ENCODE measurements at places on chromosomes 1 and 21.

- no peak for DNase-seq
Measured at GRCh38 chr1:100767176-100767890, 47.8 kb downstream of the VCAM1 start.

DNA sequence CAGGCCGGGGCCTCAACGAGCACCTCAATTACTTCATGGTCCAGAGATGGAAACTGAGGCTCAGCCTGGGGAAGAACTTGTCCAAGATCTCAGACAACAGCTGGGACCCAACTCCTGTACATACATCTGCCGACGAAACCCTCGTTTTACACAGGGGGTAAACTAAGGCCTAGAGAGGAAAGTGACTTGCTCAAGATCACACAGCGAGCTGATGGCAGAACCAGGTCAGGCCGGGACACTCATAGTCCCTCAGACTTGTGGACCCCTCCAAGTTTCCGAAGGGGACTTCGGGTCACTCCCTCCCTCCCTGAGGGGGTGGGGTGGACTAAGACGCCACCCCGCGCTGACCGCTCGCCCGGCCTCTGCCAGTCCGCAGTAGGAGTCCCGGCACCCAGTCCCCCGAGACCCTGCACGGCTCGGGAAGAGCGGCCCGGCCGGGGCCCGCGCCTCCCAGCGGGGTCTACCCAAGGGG, 430 bp downstream of the WASF2 start:
- DNase-seq, result no peak

DNA sequence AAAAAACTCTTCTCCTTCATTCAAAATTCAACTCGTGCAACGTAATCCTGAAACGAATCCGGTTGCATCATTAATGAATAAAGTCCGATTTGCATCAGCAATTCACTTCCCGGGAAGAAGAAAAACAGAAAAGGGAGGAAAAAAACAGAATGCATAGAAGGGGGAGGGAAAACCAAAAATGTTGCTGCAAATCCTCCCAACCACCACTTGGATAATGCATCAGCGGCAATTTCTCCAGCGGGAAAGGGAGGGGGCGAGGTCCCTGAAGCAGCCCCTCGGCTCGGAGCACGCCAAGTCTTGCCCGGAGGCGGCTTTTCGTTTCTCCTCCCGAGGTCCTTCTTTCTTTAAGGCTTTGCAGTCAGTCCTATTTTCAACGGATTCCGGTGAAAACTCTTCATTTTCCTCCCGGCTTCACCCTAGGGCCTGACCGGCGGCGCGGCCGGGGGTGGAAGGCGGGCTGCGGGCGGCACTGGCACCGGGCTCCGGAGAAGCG, 723 bp downstream of the CDC42BPA start:
- DNase-seq, result peak; percentile 50

DNA sequence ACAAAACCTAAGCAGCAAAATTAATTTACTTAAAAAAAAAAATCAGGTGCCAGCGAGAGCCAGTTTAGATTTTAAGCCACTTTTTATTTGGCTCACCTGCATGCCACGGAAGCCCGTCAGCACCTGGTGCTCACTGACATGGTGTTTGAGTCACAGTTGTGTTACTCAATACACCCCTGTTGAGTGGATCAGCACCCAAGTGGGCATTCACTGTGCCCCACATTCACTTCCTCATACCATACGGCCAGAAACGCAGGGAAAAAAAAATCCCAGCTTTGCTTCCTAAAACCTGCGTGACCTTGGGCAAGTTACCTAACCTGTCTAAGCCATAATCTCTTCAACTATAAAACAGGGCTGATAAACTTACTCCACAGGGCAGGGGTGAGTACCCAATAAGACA, 42.8 kb upstream of the SIM2 start:
- no peak for DNase-seq

DNA sequence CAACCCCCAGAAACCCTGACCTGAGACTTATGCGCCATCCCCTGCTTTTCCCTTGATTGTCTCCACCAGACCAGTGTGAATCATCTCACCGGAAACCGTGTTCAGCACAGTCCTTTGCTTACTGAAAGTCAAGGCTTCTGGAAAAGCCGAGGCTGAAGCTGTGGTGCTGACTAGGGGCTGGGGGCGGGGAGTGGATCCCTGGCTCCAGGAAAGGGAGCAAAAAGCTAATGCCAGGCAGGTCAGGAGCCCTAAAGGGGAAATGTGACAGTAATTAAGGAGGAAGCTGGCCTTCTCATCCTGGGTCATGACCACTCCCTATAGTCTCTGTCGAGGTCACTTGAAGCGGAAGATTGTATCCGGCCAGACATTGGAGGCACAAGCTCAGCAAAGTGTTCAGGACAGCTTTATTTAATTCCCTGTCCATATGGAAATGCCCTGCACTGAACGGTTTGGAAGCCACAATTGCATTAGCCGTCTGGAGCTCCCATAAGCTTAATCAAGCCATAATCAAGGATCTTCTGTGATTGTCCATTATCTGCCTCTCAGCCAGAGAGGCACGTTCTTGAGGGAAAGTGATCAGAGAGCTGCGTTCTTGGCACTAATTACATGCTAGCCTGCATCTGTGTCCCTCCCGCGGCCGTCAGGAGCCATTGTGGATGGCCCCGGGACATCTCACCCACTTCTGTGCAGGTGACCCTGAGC, 403.6 kb downstream of the RRAGC start:
- DNase-seq, result no peak

DNA sequence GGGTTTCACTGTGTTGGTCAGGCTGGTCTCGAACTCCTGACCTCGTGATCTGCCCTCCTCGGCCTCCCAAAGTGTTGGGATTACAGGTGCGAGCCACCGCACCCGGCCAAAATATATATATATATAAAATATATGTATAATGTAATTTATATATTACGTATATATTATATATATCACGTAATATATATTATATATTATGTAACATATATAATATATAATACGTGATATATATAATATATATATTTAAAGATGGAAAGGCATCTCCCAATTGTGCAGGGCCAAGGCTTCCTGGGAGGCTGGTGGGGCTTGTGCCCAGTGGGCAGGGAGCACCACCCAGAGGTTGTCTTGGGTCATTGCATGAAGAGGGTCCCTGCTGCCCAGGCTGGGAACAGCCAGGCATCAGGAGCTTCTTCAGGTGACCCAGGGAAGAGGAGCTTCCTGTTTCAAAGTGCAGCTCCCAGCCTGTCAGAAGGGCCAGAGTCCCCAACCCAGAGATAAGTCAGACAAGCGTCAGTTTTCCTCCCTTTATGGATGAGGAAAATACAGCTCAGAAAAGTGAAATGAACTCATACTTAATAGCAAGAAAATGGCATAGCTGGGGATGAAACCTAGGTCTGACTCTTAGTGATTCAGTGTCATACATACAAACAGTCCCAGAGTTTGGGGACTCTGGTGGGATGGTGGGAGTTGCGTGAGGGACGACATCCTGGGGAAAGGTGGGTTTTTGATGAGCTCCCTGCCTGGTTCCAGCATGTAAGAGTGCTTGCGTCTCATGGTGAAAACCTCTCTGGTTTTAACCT, 12.0 kb downstream of the UBE2Q1 start:
- peak; percentile 57 for DNase-seq

- no peak for DNase-seq
Measured at GRCh38 chr1:23389837-23390321, 20.2 kb upstream of the ZNF436 start.

- DNase-seq, result no peak
Measured at GRCh38 chr1:65467536-65467935, 47.1 kb downstream of the LEPR start.

GRCh38 chr1:204288021-204288588, 71.6 kb downstream of the PLEKHA6 start:
- DNase-seq, result no peak

GRCh38 chr1:236018885-236019453, 45.9 kb downstream of the NID1 start:
- DNase-seq, result no peak

DNA sequence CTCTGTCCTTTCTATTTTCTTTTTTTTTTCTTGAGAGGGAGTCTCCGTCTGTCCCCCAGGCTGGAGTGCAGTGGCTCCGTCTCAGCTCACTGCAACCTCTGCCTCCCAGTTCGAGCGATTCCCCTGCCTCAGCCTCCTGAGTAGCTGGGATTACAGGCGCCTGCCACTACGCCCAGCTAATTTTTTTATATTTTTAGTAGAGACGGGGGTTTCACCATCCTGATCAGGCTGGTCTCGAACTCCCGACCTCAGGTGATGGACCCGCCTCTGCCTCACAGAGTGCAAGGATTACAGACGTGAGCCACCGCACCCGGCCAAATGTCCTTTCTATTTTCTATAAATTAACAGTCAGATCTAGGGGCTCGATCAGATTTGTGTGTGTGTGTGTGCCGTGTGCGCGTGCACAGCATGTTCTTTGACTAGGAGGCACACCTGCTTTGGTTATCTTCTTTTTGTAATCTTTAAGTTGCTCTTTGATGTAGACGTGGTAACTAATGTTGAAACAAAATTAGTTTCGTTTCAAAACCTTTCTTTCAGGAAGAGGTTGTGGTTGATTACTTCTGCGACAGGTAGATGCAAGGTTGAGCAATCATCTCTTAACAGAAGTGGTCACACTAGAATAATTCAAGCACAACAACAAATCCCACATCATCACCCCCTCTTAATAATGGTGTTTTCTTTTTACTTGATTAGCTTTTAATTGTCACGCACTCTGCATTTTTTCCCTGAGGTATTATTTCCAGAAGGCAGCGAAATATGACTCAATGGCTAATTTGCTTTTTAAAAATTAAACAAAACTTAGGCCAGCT, 779 bp upstream of the DEGS1 start:
- DNase-seq, result no peak

DNA sequence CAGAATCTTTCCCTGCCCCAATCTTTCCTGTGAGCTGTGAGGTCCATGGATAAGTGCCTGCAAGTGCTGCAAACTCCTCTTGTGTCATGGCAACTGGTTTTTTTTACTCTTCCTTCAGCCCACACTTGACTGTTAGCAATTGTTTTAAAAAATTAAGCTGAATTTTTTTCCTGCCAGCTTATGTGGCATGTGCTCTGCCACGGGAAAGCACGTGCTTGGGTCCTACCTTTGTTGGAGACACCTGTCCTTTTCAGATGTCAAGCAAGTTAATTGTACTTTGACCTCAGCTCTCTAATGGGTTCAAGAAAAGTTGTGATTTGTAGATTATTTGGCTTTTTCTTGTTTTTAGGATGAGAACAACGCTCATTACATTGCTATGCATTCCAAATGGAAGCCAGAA, 398.5 kb downstream of the NUF2 start:
- DNase-seq, result no peak

DNA sequence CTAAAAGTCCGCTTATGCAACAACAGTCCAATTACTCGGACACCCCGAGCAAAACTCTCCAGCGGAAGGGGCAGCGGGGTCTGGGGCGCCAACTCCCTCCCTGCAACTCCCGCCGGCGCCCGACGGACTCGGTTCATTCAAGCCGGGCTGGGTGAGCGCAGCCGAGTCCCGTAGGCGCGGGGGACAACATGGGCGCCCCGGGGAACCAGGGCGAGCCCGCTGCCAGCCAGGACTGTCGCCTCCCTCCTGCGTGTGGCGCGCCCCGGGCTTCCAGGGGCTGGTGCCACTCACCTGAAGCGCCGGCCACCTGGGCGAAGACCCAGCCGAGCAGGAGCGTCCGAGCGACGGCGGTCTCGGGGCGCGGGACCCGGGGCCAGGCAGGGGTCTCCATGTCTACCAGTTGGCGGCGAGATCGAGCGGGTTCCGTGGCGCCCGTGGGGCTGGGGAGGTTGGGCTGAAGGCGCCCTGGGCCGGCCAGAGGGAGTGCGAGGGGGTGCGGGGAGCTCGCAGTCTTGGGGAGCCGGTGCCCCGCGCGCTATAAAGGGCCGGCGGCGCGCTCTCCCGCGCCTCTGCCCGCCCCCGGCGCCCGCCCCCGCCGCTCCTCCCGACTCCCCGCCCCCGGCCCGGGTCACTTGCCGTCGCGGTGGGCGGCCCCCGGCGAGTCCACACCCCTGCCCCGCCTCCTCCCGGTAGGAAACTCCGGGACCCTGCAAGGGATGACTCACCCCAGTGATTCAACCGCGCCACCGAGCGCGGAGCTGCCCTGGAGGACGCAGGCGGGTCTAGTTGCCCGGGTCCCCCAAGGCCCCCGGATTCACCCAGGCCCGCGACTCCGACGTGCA, at the start of gene F3:
Gene F3 (minus strand): TSS at position 514 of the 842 bp plus-strand sequence. CDS start 123 bp downstream, at position 391.
- DNase-seq, result peak; percentile 83

DNA sequence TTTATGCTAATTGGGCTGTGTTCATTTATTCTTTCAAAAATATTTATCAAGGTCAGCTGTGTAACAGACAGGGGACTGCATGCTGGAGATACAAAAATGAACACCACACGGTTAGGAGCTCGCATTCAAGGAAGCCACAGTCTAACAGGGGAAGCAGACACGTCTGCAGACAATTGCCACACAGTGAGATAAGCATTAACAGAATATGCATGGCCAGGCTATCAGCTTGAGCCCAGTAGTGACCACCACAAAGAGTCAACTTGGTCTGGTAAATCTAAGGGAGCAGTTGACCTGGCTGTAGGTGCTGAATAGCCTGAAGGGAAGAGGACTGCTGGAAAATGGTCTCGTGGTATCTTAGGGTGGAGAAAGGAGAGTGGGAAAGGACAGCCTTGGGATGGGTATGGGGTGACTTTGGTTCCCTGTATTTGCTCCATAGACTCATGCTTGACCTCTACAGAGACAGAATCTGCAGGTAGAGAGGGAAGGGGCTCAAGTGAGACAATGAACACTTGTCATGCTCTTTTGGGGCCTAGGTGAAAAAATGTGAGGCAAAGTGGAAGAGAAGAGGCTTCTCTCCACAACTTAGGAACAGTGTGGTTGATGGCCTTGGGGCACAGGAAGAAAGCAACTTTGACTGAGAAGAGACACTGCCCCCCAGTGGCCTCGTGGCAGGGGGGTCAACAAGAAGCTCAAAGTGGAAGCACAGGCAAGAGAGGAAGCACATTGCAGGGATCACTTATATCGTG, 7.6 kb upstream of the NPL start:
- peak; percentile 79 for DNase-seq

- DNase-seq, result no peak
Measured at GRCh38 chr1:107415241-107415640, 274.4 kb downstream of the NTNG1 start.

- DNase-seq, result no peak
Measured at GRCh38 chr1:169298441-169298840, 69.2 kb downstream of the NME7 start.

- no peak for DNase-seq
Measured at GRCh38 chr1:37085393-37085792, 51.1 kb upstream of the GRIK3 start.

- no peak for DNase-seq
Measured at GRCh38 chr21:38490411-38491020, 7.8 kb downstream of the ERG start.

GRCh38 chr1:36653850-36654249, 171.1 kb upstream of the CSF3R start:
- peak; percentile 90 for DNase-seq

DNA sequence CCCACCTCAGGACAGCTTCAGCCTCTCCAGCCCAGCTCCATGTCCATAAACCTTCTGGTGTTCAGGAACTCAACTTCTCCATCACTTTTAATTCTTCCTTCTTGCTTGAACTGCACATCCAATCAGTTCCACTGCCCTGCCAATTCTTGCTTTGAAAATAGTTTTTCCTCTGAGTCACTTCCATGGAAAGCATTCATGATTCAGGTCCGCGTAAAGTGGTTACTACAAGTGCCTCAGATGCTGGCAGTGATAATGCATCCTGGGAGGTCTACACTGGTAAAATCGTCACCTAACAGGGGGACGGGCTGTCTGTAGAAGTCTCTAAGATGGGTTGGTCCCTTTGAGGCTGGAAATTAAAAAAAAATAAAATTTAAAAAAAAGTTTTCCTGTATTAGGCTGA, 25.9 kb upstream of the RCAN1 start:
- DNase-seq, result no peak
